ENCODE measurements at places on chromosomes 4 and X. TPM values are rescaled to one million over a fixed set of nuclear protein-coding genes. Genes with fewer than 3 reads are reported as not detected.

GTPBP6 gene
- total RNA-seq = 55.1 TPM

DNA sequence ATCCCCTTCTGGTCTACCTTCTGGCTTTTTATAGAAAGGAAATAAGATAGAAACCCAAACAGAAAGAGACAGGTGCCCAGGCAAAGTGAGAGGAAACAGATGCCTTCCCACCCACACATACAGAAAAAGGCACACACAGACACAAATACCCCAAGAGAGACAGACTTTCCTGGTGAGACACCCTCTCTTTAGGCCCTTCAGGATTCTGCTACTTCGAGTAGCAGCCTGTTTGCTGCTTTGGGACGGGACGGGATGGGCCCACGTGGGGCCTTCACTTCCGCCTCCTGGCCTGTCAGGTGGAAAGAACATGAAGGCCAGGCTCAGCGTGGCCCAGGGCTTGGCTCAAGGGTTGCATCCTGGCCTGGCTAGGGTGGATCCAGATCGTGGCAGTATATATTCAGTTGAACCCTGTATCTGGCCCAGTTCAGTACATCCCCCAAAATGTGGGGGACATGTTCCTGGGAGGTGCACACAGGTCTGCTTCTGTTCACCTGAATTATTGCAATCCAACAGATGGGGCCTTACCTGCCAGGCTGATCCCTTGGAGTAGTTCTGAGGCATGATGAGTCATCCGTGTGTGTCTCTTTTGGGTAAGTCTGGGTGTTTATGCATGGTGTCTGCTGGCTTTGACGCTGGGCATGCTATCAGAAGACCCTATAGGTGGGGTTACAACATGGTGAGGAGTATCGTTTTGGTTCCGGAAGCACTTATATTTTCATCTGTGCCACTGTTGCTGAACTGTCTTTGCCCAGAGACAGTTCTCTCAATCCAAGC is 2.4 kb downstream of the ZNF275 start:
- H3K36me3 ChIP-seq = no peaks in the 10 kb centered on the region
- no peak for DNase-seq
- no peaks in the 10 kb centered on the region for H3K27me3 ChIP-seq

- no peaks in the 10 kb centered on the region for H3K36me3 ChIP-seq
- H3K27ac ChIP-seq = no peak overlapping the region
- no peaks in the 10 kb centered on the region for H3K27me3 ChIP-seq
- peaks cover 14% of the 10 kb centered on the region for H3K4me1 ChIP-seq
Observed at GRCh38 chr4:101136373-101137370, 210.7 kb downstream of the PPP3CA start.

GRCh38 chr4:186190581-186191199 is 677 bp upstream of the CYP4V2 start:
- no peaks in the 10 kb centered on the region for H3K36me3 ChIP-seq
- peak overlapping the region; percentile 98 for H3K27ac ChIP-seq
- H3K27me3 ChIP-seq = no peaks in the 10 kb centered on the region
- peaks cover 17% of the 10 kb centered on the region for H3K4me1 ChIP-seq

GRCh38 chr4:159014859-159015258 is 88.0 kb upstream of the RAPGEF2 start:
- H3K36me3 ChIP-seq = no peaks in the 10 kb centered on the region
- H3K4me1 ChIP-seq = peaks cover 4% of the 10 kb centered on the region
- DNase-seq = no peak
- H3K4me3 ChIP-seq = no peak overlapping the region
